NCI-H1417 treated with DMSO at 0.1 percent for 48 hours (cell line): ENCODE measurements at places on chromosomes 5 and 9.

GRCh38 chr5:134051305-134051704 is 46.5 kb upstream of the VDAC1 start:
- no peak for DNase-seq

GRCh38 chr9:88922091-88922490 is 69.2 kb upstream of the S1PR3 start:
- no peak for DNase-seq

DNA sequence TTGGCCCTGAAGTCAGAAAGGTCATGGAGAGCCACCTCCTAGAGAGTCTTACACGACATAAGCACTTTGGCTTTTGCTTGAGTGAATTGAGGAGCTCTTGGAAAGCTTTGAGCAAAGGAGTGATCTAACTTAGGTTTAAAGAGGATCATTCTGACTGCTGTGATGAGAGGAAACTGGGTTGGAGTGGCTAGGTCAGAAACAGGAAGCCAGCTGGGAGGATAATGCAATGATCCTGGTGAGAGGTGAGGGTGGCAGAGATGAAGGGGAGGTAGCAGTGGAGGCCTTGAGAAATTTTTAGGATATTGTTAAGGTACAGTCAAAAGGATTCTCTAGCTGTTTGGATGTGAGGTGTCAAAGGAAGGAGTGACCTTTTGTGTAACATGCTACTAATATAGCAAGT is 32.2 kb upstream of the ROPN1L start:
- DNase-seq: no peak

- no peak for DNase-seq
These were observed 1.1 kb downstream of the OSTF1 start for GRCh38 chr9:75089373-75089766.

DNA sequence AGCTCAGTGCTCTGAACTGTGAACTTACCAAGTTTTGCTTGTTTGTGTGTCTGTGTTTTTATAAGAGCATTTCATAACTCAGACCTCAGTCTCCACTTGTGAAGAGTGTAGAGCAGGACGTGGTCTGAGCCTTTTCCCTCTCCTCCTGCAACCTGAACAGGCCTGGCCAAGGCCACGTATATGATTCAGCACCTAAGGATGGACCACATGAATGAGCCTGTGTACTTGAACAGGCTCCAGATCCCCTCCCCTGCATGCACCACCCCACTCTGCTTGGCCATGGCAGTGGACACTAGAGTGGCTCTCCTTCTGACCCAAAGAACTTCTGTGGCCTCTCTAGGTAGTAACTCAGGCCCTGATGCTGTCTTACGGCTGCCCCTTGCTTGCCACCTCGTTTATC is 125.9 kb upstream of the FSTL4 start:
- no peak for DNase-seq

- DNase-seq: no peak
These were observed 197.1 kb upstream of the NR3C1 start for GRCh38 chr5:143600396-143601075.

DNA sequence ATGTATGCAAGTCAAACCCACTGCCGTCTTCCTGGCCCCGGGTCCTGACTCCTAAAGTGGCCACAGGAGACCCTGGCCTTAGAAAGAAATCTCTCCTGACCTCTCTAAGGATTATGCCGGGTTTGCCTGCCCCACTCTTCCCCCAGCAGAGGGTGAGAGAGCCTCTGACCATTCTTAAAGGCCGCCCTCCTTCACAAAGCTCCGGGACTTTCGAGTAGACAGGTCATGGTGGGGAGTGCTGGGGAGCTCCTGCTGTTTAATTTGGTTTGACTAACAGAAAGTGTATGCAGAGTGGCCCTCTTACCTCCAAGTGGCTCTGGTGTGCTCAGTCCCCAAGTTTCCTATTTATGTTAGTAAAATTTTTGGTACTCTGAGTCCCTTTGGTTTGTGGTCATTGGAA is 111.8 kb downstream of the LRRC70 start:
- DNase-seq: no peak

GRCh38 chr9:83239747-83240146 is 176.8 kb upstream of the RASEF start:
- no peak for DNase-seq

DNA sequence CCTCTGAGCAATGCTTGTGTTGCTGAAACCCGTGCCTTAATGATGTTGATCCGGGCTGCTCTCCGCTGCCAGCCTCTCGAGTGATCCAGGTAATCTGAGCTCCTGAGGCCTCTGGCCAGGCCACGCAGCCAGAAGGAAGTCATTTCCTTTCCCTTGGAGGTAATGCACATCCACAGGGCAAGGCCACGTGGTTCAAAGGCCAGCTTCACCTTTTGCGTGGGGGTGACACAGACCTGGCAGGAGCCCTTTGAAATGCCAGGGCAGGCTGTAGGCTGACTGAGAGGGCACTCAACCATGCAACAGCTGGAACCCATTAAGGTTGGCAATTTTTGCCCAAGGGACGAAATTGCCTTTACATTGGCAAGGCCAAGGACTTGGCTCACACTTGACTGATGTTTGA is 80.4 kb downstream of the LIX1 start:
- no peak for DNase-seq

- no peak for DNase-seq
These were observed 42.8 kb downstream of the STK10 start for GRCh38 chr5:172144931-172145869.

- DNase-seq: no peak
These were observed 14.8 kb downstream of the C5orf15 start for GRCh38 chr5:133953568-133954145.

DNA sequence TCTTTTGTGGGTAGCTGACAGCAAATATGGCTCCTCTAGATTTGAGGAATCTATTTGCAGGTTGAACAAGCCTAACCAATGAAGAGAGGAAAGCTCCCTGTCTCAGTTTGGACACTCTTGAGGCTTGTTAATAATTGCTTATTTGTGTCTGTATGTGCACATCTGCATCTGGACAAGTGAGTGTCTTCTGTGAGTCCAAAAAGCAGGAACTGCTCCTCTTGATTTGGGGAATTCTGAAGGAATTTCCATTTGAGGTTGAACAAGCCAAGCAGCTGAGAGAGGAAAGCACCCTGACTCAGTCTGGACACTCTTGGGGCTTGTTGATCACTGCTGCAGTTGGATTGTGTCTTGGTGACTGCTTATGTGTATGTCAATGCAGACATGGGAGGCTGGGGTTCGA is 211.6 kb downstream of the DTWD2 start:
- DNase-seq: no peak

GRCh38 chr5:108788142-108788541 is 40.4 kb downstream of the FER start:
- DNase-seq: no peak

DNA sequence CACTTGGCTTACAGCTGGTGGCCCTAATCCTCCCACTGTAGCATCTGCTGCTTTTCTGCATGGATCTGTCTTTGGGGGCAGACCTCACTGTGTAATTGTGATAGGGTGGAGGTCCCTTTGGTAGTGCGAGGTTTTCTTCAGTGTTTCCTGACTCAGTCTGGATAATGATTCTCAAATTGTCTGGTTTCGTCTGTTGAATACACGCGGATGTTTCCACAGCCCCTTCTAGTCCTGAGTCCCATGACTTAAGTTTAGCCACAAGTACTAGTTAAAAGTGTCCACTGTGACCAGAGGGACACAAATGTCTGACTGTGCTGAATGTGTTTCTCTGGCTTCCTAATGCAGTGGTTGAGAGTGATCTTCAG is 70.5 kb downstream of the LMNB1 start:
- DNase-seq: no peak

GRCh38 chr9:137300567-137301080 is 1.4 kb downstream of the NRARP start:
- DNase-seq: no peak

DNA sequence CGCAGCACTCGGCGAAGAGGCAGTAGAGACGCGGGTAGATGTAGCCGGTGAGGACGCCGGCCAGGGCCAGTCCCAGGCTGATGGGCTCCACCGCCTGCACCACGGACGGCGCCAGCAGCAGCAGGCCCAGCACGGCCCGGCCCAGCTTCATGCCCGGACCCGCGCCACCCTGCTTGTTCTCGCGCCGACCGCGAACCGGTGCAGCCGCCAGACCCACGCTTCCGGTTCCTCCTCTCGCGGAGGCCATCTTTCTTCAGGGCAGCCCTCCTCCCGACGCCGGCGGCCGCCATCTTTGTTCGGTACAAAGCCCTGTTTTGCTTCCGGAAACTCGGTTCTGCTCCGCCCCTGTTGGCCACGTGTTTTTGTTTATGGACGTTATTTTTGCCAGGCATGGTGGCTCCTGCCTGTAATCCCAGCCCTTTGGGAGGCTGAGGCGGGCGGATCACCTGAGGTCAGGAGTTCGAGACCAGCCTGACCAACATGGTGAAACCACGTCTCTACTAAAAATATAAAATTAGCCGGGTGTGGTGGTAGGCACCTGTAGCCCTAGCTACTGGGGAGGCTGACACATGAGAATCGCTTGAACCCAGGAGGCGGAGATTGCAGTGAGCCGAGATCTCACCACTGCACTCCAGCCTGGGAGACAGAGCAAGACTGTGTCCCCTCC is at the start of gene TOR1A:
TOR1A (minus strand) TSS at position 202 of the 667 bp plus-strand sequence; CDS start at position 151, 51 bp downstream.
- DNase-seq: peak; percentile 91

GRCh38 chr9:103485138-103485537 is 490.0 kb downstream of the CYLC2 start:
- no peak for DNase-seq

- no peak for DNase-seq
These were observed 79.5 kb downstream of the PRRT1B start for GRCh38 chr9:131624636-131625507.

GRCh38 chr5:6772886-6773285 is 59.7 kb downstream of the TENT4A start:
- no peak for DNase-seq

DNA sequence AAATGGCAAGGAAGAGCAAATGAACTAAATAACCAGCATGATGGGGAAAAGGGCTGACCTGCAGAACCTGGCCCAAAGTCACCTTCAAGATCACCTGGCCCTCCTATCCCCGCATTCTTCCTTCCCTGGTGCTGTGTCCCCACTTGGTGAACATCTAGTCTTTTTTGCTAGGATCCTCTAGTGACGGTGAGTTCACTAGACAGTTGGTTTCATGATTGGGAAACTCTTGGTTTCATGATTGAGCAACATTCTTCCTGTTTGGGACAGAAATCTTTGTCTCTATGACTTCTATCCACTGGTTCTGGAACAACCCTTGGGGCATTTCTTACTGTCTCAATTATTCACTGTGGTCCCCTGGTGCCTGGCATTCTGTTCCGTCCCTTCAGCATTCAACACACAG is 50.2 kb upstream of the DAB2IP start:
- DNase-seq: no peak

DNA sequence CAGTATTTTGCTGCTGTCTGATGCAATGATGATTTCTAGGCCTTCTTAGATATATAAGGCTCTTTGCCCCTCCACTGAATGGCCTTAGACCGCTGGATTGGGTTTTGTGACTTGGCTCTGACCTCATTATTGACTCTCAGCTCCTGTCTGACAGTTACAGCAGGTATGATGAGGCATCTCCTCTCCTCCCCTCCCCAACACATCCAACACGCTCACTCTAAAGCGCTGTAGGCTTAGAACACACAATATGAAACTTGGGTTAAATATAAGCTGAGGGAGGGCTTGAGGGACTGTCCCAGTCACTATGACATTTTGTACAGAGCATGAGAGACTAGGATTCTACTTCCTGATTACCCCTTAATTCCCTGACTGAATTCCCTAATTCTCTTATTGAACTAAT is 18.8 kb upstream of the CER1 start:
- DNase-seq: no peak

DNA sequence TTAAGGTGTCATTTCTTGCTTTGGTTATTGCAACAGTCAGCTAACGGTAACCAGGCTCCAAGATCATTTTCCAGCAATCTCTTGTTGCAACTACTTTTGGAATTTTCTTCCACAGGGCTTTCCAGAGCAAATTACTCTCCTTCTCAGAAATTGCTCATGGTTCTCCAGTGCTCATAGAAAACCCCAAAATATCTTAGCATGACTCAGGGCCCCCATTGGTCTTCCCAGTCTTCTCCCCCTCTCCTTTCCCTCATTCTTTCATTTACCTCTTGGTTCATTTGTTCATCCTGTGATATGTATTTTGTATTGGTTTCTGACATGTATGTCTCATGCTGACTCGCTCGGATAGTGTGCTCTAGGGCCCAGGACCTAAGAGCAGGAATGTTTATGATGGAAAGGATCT is 35.6 kb downstream of the WWC1 start:
- no peak for DNase-seq

- no peak for DNase-seq
These were observed 85.9 kb upstream of the LIFR start for GRCh38 chr5:38642189-38642911.

GRCh38 chr9:93452710-93453046 is 703 bp downstream of the FAM120AOS start:
- DNase-seq: no peak

- no peak for DNase-seq
These were observed 83.4 kb downstream of the LPAR1 start for GRCh38 chr9:110954822-110955291.

DNA sequence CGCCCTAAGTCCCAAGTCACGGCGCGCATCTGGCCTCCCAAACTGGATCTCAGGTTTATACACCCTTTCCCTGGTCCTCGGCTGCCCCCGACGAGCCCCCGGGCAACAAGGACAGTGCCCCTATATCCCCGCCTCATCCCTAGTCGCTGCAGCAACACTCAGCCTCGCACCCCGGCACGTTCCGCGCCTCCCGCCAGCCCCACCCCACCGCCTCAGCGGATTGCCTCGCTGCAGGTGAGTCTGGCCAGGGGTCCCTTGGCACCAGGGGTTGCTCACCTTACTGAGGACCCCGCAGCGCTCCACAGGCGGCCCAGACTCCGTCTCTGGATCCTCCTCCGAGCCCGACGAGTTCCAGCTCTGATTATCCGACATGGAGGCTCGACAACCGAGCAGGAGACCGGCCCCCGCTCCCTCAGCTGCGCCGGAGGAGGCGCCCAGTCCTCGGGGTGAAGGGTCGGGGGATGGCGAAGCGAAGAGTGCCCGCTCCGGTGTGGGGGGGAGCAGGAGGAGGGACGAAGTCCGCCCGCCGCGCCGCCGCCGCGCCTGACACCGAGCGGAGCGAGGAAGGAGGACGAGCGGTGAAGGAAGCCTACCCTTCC is 494 bp downstream of the CERT1 start:
- DNase-seq: no peak

DNA sequence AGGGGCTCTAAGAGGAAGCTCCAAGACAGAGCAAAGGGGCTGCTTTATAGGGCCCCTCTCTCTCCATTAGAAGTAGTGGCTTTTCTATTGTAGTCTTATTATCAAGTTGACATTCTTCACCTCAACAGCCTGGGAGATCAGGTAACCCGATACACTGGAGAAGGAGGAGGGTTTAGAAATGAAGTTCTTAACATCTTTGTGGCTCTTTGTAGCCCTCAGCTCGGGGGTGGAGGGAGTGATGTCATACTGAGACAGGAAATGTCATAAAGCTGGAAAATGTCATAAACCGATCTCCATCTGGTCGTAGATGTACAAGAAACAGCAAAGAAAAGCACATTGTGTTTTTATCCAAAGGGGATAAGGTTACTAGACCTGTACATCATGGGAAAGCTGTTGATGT is 17.9 kb downstream of the PDZD2 start:
- no peak for DNase-seq

- no peak for DNase-seq
These were observed 21.7 kb upstream of the TCOF1 start for GRCh38 chr5:150335778-150336177.

GRCh38 chr9:91777292-91777830 is 172.7 kb downstream of the ROR2 start:
- DNase-seq: no peak

- DNase-seq: no peak
These were observed 56.3 kb upstream of the KCNN2 start for GRCh38 chr5:114305402-114306207.
